A549 (cell line): ENCODE measurements at places on chromosomes 1 and 21.

- no peak for DNase-seq
Measured at GRCh38 chr21:15722591-15723324, 7.0 kb upstream of the USP25 start.

- DNase-seq = no peak
Measured at GRCh38 chr1:172915271-172915670, 135.5 kb downstream of the TNFSF18 start.

DNA sequence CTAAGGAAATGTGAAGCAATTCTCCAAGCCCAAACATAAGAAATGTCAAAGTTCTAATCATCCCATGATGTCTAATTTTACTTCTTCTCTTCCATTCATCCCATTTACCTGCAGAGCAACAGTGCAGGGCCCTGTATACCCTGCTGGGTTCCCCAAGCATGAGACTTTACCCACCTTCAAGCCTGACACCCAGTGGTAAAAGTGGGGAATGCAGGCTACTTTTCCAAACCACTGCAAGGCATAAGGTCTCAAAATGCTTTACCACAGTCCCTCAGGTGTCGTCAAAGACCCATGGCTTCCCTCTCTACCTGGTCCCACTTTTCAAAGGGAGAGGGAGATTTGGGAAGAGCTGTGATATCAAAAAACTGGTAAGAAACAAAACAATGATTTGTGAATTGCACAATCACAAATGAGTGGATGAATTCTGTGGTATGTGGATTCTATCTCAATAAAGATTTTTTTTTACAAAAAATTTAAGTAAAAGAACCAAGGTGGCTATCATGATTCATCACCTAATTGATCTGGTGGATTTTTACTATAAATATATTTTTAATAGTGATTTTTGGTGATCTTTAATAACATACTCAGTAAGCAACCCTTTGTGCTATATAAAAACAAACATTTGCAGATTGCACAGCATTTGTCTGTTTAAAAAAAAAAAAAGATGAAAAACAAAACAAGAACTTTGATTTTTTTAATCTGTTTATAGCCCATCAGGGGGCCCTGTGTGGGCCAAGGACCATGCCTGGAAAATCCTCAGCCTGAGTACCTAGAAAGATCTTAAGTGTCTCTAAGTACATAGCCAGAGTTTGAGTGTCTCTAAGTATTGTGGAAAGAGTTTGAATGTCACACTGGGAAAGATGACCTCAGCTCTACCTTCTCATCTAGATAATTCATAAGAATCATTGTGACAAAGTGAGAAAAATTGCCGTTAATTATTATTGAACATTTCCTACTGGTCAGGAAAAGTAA, 73.1 kb upstream of the GJB5 start:
- DNase-seq = peak; percentile 35

GRCh38 chr1:226655251-226656163, 83.6 kb downstream of the ITPKB start:
- DNase-seq = no peak

DNA sequence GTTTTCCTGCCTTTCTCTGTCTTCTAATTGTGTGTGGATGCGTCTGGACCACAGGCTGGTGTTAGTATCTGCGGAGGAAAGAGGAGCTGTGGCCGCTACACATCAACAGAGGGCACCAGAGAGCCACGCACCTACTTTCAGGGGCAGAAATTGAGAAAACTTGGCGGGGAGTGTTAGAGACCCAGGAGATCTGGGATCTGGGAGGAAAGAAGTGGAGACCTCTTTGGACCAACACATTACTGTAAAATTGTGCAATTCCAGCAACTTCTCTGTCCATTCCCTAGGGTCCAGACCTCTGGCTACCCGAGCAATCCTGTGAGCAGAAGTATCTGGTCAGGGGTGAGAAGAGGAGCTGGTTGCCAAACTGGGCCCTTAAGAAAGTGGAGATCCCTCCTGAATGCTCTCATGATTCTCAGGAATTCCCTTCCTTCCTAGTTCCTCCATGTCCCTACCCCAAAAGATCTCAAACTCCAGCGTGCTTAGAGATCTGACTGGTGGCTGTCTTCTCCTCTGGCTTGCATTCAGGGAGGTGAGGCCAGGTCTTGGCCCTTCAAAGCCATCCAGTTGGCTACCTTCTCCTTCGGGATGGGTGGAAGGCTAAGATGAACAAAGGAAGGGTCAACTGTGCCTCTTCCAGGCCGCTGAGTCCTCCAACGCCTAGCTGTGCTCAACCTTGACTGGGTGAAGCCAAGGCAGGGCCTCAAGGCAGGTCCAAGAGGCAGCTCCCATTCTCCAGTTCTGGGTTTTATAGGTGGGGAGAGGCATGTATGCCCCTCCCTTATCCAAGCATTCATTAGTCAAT, 1.2 kb upstream of the KIRREL1 start:
- DNase-seq = peak; percentile 69

- DNase-seq = no peak
Measured at GRCh38 chr1:227765261-227766014, 30.2 kb downstream of the SNAP47 start.

GRCh38 chr1:152022474-152022873, 14.3 kb downstream of the S100A11 start:
- DNase-seq = no peak

GRCh38 chr1:6612641-6613360, 730 bp upstream of the PHF13 start:
- DNase-seq = peak; percentile 38

DNA sequence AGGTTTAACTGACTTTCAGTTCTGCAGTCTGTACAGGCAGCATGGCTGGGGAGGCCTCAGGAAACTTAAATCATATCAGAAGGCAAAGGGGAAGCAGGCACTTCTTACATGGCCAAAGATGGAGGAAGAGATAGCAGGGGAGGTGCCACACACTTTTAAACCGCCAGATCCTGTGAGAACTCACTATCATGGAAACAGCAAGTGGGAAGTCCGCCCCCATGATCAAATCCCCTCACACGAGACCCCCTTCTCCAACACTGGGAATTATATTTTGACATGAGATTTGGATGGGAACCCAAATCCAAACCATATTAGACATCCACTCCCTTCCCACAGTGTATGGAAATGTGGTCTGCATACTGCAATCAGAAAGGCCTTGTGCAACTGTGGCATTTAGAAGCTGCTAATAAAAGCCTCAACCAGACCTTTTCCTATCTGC, 148.2 kb downstream of the FCRL5 start:
- DNase-seq = no peak

DNA sequence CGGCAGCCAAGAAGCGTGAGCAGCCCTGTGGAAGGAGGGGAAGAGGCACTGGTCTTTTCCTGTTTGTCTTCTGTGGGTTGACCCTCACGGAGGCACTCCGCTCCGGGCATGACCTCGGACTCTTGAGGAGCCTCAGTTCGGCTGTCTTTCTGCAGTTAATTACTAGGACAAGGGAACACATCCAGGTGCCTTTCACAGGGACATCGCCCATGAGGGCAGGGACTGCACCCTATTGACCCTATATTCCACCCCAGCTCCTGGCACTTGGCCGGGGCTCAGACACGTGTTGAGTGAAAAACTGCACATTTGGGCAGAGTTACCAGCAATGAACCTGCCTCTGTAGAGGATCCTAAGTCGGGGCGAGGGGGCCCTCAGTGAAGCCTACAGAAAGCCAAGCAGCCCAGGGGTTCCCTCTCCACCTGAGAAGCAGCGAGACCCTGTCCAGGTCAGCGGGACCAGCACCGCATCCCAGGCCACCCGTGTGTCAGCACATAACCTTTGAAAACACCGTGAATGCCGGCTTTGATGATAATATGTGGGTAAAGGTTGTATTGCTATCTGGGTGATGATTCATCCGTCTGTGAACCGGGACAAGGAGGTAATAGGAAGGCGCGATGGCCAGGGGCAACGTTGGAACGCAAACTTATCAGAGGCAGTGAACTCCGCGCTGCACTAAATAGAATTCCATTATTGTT, 161.4 kb upstream of the ARHGEF16 start:
- DNase-seq = no peak
